ENCODE measurements at places on chromosomes 6 and 20. TPM values are rescaled to one million over a fixed set of nuclear protein-coding genes. Genes with fewer than 3 reads are reported as not detected.

The PRSS35 gene
- 0.06 TPM for total RNA-seq

The LY6G6F gene
- total RNA-seq: not detected

The NKAPL gene
- total RNA-seq: 0.65 TPM

DNA sequence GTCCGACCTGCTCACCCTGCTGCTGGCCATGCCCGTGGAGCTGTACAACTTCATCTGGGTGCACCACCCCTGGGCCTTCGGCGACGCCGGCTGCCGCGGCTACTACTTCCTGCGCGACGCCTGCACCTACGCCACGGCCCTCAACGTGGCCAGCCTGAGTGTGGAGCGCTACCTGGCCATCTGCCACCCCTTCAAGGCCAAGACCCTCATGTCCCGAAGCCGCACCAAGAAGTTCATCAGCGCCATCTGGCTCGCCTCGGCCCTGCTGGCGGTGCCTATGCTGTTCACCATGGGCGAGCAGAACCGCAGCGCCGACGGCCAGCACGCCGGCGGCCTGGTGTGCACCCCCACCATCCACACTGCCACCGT lies 885 bp downstream of the NTSR1 start:
- no peak for DNase-seq

- no peak for DNase-seq
These were observed 88.3 kb downstream of the CEBPB start for GRCh38 chr20:50278684-50279531.

GRCh38 chr6:3878048-3878666 lies 29.0 kb downstream of the FAM50B start:
- DNase-seq: no peak

DNA sequence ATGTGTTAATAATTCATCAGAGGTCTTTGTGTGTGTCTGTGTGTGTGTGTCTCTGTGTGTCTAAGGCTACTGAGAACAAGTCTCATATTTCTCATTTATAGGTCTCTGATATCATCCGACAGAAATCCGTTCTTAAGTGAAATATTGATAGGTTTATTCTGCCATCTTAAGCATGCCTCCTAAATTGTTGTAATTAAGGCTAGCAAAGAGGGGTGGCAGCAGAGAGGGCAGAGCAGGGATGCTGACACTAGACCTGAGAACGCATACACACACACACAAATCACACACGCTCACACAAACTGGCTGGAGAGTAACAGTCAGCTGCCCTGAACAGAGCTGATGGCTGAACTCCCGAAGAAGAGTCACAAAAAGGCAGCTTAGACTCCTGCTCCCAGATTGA lies 84.9 kb upstream of the LRFN2 start:
- DNase-seq: no peak
